ENCODE measurements at places on chromosomes 12 and 14.

GRCh38 chr14:99287269-99287942 is 15.4 kb upstream of the BCL11B start:
- DNase-seq, result no peak

DNA sequence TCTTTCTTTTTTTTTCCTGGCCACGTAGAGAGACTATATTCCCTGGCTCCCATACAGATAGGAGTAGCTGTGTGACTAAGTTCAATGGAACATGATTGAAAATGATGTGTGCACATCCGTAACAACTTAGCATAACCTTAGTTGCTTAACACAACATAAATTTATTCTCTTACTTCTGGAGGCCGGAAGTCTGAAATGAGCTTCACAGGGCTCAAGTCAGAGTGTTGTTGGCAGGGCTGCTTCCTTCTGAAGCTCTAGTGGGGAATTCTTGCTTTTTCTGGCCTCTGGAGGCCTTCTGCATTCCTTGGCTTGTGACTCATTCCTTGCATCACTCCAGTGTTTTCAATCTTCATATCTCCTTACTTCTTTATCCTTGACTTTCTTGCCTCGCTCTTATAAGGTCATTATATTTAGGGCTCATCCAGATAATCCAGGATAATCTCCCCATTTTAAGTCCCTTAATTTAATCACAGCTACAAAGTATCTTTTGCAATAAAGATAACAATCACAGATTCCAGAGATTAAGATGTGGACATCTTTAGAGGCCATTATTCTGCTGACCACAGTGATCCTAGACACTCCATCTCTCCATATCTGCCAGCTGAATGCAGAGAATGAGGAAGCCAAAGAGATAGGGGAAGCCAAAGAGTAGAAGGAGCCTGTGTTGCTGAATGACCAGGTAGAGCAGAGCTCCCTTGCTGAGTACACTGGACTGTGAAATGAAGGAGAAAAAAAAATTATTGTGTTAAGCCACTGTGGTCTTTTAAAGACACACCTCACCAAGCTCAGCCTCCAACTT is 21.0 kb upstream of the SNX6 start:
- DNase-seq, result no peak

GRCh38 chr14:99643343-99643742 is 1.6 kb upstream of the HHIPL1 start:
- DNase-seq, result no peak

GRCh38 chr14:30252151-30252550 is 306.8 kb upstream of the G2E3 start:
- no peak for DNase-seq

DNA sequence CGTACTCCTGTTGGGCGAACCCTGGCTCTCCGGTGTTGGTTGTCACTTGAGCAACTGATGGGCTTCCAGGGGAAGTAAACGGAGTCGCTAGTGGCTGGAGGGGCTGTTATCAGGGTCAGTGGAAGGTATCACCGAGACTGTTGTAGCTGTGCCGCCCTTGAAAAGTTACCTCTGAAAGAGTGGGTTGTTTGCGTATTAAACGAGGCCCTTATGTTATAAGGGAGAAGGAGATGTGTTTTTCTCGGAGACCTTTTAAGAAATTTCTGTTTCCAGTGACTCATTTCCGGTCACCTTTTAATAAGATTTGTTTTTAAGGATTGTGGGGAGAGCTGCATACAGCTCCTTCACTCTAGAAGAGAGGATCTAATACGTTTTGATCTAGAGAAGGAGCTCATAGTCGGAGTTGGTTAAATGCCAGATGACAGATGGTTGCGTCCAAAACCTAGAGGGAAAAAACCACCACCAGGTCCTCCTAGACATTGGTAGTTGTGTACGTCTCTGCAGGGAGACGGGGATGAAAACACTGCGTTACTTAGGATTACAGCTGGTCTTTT is 750 bp upstream of the DBX2 start:
- DNase-seq, result no peak

- no peak for DNase-seq
Observed at GRCh38 chr12:80704420-80704819, 3.0 kb upstream of the MYF6 start.

- DNase-seq, result no peak
Observed at GRCh38 chr14:68140076-68140741, 320.6 kb downstream of the RAD51B start.

DNA sequence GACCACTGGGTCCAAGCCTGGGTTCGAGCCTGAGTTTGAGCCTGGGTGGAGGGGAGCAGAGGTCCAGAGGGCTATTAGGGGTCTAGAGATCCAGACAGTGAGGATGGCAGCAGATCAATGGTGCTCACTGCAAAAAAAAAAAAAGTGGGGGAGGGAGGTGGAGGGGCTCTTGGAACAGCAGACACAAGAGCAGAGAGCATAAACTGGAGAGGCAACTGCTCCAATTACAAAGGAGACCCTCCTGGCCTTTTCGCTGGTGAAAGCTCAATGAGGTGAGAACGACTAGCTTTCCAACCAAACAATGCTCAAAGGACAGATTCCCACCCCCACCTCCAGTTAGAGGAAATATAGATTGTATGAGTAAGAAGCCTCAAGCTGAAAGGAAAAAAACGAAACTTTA is 124.2 kb upstream of the TSPAN8 start:
- no peak for DNase-seq

- no peak for DNase-seq
Observed at GRCh38 chr12:14984766-14985285, 12.0 kb downstream of the PDE6H start.

- no peak for DNase-seq
Observed at GRCh38 chr14:33799705-33800570, 150.9 kb downstream of the EGLN3 start.
